CD4-positive, alpha-beta memory T cell (primary cell): ENCODE measurements at places on chromosomes 1 and 21.

- no peak for DNase-seq
Measured at GRCh38 chr1:245990315-245991022, 516.6 kb downstream of the SMYD3 start.

DNA sequence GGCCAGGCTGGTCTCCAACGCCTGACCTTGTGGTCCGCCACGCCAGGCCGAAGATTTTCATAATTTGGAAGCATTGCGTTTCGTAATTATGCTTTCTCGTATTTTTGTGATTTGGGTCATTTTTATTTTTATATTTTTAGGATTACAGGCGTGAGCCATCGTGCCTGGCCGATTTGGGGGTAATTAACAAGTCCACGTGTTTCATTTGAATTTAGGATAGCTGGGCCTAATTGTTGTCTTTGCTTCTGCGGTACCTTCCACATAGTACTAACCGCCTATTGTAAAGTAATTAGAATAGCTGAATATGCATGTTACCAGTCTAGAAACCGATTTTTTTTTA lies 1.0 kb downstream of the RCC1 start:
- no peak for DNase-seq

DNA sequence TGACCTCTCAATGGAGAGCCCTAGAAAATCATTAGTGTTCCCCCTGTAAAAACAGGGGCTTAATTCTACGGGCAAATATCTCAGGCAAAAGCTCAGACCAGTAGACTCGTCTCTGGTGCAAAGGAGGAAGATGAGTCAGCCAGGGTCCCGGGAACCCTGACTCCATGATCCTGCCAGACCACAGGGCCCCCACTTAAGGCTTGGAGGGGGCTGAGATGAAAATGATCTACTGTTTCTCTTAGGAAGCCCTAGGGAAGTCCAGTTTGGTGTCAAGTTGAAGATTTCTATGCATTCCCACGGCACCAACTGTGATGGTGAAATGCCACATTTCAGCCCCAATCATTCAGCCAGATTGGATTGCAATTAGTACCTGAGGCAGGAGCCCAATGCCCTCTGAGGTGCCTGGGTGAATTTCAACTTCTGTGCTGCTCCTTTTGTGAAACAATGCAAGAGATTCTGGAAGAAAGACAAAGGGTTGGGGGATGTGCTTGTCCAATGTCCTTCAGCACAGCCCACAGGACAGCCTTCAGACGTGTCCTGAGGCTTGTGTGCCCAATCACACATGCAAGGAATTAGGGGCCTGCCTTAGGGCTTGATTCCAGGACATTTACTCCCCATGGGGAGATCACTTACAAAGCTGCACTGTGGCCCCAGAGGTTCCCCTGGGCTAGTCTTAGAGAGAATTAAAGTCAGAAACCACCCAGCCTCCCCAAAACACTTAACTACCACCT lies 18.1 kb downstream of the NAV1 start:
- DNase-seq: no peak

DNA sequence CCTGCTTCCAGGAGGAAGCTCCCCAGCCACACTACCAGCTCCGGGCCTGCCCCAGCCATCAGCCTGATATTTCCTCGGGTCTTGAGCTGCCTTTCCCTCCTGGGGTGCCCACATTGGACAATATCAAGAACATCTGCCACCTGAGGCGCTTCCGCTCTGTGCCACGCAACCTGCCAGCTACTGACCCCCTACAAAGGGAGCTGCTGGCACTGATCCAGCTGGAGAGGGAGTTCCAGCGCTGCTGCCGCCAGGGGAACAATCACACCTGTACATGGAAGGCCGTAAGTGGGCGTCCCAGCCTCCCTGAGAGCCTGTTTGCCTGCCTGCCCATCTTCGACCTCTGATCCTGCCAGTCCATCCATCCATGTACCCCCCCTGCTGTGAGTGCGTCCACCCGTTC lies 3.6 kb downstream of the ECM1 start:
- DNase-seq: no peak

DNA sequence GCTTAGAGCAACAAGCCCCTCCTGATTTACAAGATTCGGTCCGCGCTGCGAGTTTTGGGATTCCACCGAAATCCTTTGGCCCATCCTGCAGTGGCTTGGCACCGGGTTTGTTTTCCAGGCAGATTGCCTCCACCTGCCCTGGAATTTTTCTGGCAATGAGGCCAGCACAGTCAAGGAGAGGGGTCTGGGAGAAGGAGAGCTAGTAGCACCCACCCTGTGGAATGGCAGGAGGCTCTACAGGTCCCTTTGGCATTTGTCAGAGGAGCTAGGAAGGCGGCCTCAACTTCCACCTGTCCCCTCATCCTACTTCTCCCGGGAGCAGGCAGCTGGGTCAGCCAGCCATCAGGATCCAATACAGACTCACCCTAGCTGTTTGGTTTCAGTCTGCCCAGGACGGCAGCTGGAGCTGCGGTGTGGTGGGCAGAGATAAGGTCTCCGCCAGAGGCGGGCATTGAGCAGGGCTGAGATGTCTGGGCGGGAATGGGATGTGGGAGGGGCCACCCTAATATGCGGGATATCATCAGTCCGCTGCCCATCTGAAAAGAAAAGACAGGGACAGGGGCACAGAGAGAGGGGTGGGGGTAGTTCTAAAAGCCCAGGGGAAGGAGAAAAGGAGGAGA lies 37.8 kb upstream of the PRELP start:
- no peak for DNase-seq

GRCh38 chr1:248143311-248143710 lies 1.6 kb upstream of the OR2M5 start:
- no peak for DNase-seq

DNA sequence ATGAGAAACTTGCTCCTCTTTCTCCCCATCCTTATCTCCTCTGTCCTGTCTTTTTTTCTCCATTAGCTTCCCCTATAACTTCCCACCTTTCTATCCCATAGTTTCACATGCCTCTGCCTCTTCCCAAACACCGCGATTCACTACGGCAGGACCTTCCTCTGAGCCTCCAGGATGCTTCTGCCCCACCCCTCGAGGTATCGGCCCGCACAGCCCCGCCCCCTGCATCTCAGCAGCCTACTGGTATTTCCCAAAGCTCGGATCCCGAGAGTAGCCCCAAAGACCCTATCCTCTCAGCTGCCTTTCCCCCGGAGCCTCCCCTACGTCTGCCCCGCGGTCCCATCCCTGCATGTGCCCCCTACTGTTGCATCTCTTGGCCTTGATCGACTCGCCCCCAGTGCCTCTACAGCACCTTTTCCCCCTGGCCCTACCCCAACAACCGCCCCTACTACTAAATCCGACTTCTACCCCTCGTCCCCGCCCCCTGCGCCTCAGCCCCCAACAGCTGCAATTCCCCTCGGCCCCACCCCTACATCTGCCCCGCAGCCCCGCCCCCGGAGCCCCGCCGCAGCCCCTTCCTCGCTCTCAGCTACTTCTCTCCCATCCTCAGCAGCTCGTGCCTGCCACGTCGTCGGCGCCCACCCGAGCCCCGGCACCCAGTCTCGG lies 512 bp downstream of the PIAS3 start:
- no peak for DNase-seq
